Stimulated activated CD4-positive, alpha-beta T cell treated with anti-CD3 and anti-CD28 coated beads, Interleukin-15, amount 100 ng/mL, for 1 hour (primary cell): ENCODE measurements at places on chromosomes 5 and 9.

GRCh38 chr9:88108779-88109178 is 29.5 kb downstream of the SPATA31C2 start:
- DNase-seq = no peak

- no peak for DNase-seq
Measured at GRCh38 chr9:131266266-131267229, 9.8 kb downstream of the FAM78A start.

DNA sequence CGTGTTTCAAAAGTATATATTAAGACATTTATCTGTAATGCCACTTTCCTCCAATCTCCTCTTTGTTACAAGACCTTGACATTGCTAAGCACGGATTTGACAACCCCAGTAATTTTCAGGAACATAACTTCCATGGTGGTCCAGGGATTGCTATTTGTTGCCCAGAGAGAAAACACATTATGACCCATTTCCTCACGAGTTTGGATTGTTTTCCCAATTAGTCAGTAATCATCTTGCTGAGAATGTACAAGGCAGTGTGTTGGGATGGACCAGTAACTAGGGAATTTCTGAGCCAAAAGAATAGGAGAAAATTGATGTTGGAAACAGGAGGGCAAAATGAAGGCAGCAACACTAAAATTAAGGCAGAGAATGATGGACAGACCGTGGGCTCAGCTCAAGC is 574.1 kb downstream of the EBF1 start:
- DNase-seq = no peak

DNA sequence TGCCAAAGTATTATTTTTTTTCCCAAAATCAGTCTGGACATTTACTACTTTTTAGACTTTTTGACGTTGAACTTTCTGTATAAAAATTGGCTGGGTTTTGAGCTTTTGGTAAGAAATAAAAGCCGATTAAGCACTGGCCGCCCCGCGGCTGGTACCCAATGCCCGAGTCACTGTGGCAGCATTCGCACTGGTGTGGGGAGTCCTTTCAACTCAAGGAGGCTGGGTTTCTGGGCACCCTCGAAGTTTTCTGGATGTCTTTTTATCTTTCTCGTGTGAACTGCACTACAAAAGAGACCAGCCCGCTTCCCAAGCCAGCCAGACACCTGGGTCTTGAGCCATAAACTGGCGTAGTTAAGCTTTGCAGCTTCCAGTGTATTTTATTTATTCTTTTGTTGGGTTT is 72.0 kb upstream of the OTULINL start:
- DNase-seq = no peak

- no peak for DNase-seq
Measured at GRCh38 chr9:84667571-84668195, 1.8 kb upstream of the NTRK2 start.

DNA sequence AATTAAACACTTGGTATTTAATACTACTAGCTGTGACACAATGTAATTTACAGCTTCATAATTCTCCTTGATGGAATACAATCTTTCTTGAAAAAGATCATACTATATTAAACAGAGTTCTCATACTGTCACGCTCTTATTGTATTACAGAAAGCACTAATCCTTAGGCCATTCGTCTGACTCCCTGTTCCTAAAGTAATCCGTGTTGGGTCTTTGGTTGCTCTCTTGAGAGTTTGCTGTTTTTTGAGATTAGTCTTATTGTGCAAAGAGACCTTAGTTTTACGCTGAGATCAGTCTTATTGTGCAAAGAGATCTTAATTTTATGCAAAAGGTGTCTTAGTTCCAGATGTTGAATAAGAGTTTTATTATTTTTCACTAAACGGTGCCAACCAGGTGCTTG is 190.6 kb downstream of the ISL1 start:
- no peak for DNase-seq

DNA sequence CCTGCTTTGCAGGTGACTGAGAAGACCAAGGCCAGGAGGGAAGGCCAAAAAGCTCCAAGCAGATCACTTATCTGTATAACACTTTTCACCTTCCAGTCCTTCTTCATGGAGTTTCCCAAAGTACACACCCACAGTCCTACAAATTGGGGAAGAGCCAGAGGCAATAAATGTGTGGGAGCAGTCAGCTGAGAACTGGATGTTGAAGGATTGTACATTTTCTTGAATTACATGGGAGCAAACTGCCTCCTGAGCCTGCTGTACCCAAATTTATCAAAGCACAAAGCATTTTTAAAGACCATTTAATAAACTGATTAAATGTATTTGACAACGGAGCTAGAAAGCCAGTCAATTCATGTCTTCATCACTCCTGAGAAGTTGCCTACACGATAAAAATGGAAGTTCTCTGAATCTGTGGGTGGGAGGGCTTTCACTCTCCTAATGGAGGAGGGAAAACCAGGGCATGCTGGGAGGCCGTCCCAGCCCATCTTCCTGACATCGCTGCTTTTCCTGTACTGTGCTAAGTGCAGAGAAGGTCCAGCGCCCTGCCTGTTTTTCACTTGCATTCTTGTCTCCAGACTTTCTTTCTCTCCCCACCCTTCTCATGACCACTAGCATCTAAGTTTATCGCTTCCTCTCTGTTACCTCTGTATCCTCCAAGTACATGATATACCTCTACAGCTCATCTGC is 79.0 kb downstream of the KCNIP1 start:
- DNase-seq = no peak

DNA sequence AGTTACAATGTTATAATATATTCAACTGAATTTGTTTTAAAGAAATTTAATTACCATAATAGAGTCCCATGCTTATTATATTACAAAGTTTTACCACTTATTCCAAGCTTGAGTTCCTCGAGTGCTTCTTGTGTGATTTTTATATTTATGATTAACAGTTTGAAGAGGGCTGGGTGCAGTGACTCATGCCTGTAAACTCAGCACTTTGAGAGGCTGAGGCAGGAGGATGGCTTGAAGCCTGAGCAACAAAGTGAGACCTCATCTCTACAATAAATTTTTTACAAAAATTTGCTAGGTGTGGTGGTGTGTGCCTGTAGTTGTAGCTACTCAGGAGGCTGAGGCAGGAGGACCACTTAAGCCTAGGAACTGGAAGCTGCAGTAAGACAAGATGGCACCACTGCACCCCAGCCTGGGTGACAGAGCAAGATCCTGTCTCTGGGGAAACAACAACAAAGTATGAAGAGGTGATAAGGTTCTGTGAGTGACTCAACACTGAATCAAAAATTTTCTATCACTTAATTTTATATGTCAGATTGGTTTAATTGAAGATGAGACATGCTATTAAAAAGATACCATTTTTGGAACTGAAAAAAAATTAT is 9.2 kb downstream of the POC5 start:
- DNase-seq = no peak
